ENCODE measurements at places on chromosomes 16 and 17. TPM values are rescaled to one million over a fixed set of nuclear protein-coding genes. Genes with fewer than 3 reads are reported as not detected.

- DNase-seq: no peak
These were observed 75.8 kb downstream of the AXIN2 start for GRCh38 chr17:65485388-65486299.

- no peak for DNase-seq
These were observed 6.8 kb downstream of the MGRN1 start for GRCh38 chr16:4631444-4631843.

GRCh38 chr17:78122931-78123249 lies 5.7 kb downstream of the TMC6 start:
- DNase-seq: no peak

DNA sequence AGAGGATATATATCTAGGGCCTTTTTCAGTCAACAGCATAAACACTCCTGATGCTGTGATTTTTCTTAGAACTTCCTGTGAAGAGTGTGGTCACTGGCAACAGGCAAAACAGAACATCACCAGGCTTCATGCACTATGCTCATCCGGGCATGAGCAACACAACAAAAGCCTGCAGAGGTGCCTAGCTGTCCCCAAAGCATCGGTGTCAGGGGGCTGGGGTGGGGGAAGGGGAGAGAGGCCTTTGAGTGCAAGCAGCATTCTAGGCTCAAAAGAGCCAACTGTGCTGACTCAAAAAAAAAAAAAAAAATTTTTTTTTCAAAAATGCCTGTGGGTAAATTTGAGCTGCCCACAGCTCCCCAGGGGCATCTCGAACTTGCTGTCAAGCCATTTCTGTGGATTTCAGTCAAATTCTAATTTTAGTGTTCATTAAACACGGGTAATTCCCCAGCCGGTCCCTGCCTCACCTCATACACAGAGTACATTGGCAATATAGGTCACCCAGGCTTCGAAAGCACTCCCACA lies 194.6 kb upstream of the DYNLRB2 start:
- DNase-seq: no peak

DNA sequence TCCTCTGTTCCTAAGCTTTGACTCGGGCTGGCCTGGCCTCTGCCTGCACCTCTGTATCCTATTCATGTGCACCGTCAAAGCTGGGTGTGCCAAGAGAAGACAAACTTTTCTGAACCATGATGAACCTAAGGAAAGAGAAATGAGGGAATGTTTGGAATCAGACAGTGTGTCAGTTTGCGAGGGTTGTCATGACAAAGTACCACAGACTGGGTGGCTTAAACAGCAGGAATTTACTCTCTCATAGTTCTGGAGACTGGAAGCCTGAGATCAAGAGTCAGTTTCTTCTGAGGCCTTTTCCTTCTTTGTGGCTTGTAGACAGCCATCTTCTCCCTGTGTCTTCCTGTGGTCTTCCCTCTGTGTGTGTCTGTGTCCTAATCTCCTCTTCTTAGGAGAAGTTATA lies 129.0 kb downstream of the KATNIP start:
- no peak for DNase-seq

DNA sequence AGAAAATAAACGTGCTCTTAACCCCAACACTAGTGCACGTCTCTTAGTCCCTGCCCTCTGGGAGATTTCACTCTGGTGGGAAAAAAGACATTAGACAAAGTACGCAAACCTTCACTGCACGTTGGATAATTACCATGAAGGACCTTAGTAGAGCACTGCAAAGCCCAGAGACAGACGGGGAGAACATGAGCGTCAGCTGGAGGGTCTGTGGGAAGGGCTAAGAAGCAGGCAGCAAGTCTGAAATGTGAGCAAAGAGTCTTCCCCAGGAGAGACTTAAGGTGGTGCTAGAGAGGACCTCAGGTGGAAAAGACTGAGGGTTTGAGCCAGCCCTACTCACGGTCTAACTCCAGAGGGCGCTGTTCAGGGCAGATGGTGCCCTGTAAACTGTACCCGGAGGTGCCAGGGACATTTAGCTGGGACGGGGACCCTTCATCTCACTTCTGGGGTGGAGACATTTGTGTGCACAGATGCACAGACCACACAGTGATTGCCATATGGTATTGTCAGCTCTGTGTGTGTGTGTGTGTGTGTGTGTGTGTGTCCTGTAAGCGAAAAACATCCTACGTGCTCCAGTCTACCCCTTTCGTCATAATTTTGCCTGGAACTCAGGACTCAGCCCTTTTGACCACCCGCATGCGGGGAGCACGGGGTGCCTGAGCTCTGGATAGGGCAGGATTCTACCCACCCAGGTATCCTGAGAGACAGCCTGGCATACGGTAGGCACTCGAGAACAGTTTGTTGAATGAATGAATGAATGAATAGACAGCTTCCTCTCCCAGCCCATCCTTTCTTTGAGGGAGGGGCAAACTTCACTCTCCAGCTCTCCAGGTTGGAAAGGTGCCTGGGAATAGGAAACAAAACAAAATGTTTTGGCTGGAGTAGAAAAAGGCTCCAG lies 10.1 kb upstream of the STAC2 start:
- peak; percentile 77 for DNase-seq

GRCh38 chr17:3510090-3510489 lies 34.3 kb downstream of the ASPA start:
- DNase-seq: no peak

DNA sequence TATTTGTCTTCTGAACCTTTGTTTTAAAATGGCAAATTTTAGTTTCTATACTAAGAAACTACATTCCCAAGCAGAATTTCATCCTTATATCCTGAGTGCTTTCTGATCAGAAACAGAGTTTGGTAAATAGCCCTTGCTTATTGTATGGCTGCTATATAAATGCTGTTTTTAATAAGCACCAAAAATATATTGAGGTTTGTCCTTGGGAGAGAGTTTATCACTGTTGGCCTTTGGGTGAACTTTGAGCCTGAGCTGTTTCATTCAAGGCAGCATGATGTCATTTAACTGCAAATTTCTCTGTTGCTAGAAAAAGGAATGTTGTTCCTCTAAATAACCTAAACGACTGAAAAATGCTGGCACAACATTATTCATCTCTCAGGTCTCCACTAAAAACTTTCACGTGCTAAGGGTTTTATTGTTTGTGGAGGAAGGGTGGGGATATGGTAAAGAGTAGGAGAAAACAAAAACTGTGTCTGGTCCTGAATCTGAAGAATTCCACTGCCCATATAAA lies 334.3 kb upstream of the TBX2 start:
- DNase-seq: no peak

- DNase-seq: no peak
These were observed 19.4 kb upstream of the IRF8 start for GRCh38 chr16:85879549-85879948.

The GPR179 gene
- not detected for total RNA-seq

The CARD14 gene
- total RNA-seq: not detected

The C16orf74 gene
- 13.4 TPM for total RNA-seq

The FBXW10 gene
- not detected for total RNA-seq

All from G401 (cell line).